Fibroblast of upper back skin (primary cell): ENCODE measurements at places on chromosomes 1 and 21.

DNA sequence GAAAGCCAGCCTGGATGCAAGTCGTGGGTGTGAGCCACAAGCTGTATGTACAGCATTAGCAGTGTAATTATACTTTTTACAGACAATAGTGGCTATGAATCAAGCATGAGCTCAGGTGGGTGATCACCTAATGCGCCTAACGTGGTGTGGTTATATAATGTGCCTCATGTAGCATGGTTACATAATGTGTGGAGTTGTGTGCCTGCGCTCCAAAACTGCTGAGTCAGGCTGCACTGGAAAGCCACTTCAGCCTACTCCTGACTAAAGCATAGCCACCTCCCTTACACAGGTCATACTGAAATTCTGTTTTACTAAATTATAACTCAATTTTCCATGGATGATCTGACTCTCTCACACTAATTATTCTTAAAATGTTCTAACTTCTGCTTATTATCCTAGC, 69.8 kb downstream of the KCNT2 start:
- DNase-seq = no peak

- no peak for DNase-seq
Measured at GRCh38 chr1:172084876-172085275, 243.6 kb downstream of the DNM3 start.

DNA sequence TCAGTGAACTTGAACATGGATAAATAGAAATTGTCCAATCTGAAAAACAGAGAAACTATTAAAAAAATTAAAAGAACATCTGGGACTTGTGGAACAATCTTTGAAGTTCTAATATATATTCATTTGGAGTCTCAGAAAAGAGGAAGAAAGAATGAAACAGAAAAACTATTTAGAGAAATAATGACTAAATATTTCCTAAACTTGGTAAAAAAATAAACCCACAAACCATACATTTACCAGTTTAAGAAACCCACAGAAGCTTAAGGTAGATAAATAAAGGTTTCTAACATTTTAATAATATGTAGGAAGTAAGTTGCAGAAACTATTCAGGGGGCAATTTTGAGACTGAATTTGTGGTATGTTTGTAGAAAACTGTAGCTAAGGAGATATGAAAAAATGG, 437.8 kb downstream of the PTBP2 start:
- DNase-seq = no peak

DNA sequence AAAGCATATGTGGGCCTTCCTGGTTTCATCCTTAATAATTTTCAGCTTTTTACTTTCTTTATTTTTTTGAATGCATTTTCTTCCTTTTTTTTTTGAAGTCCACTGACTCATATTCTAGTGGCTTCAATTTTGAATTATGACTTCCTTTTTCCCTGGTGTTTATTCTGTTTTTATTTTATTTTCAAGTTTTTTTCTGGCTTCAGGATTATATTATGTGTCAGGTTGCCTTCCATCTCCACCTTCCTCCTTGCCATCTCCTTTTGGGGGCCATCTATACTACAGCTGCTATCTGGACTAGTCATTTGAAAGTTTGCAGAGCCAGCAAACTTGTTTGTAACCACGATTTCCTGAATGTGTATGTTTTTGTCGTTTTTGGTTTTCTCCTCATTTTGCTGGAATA, 117.6 kb downstream of the LEPR start:
- no peak for DNase-seq

DNA sequence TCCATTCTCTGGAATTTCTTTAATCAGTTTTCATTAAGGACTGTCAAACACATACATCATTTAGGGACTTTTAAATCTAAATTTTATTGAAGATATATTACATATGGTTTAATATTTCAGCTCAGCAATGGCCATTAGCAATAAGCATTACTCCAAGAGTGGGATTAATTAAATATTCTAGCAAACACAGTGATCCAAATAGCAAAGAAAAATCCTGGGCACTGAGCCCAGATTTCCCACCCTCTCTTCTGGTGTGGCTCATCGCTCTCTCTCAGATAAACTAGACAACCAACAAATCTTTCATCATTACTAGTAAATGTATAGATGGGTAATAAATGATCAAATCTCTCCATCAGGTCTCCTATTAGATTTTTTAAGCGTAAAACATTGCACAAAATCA, 53.5 kb upstream of the FOXD3 start:
- no peak for DNase-seq

DNA sequence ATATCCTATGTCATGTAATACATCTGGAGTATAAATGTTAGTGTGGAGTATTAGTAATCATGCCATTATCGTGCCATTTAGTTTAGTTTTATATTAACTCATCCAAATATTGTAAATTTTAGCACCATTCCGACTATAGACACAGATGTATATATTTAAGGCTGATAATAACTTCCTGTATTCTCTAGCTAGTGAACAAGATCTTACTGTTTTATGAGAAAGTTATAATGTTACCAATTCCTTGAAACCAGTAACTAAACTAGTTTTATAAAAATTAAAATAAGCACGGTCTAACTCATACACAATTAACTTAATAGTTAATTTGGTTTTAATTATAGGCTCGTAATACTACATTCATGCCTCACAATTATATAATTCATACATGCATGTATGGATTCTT, 808.6 kb downstream of the USP25 start:
- DNase-seq = no peak

DNA sequence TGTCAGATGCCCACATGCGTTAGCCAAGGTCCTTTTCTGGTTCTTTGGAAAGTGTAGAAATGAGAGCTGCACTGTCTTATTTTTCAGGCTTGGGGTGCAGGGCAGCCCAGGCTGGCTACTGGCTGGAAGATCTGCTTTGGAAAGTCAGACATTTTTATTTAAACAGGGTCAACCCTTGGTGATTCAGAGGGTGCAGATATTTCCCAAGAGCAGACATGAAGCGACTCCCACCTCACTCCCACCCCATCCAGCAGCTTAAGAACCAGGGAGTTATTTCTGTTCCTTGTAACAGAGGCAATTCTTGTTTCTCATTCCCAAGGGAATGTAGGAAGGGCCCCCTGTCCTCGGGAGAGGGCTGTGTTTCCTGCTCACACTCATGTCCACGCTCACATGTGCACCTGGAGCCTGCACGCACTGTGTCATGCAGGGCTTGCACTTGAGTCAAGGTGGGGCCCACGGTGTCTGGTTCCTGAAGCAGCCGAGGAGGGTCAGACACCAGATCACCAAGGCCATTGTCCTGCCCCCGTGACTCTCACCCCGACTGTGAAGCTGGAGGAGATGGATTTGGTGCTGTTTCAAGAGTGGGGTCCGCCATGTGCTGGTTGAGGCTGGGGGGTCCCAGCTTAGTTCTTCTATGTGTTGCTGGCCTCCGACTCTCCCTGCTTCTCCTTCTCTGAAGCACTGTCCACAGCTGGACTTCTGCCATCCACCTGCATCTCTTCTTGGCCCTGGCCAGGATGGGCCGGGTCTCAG, 992 bp downstream of the S100A7A start:
- DNase-seq = no peak

GRCh38 chr1:243831463-243831862, 18.6 kb downstream of the AKT3 start:
- DNase-seq = no peak

- DNase-seq = no peak
Measured at GRCh38 chr1:26827106-26827604, 667 bp downstream of the ZDHHC18 start.

DNA sequence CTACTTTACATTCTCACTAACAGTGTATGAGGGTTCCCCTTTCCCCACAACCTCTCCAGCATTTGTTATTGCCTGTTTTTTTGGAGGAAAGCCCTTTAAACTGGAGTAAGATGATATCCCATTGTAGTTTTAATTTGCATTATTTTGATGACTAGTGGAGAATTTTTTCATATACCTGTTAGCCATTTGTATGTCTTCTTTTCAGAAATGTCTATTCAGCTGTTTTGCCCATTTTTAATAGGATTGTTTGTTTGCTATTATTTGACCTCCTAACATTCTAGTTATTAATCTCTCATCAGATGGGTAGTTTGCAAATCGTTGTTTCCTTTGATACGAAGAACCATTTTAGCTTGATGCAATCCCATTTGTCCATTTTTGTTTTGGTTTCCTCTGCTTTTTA, 165.0 kb downstream of the GLUL start:
- DNase-seq = no peak

DNA sequence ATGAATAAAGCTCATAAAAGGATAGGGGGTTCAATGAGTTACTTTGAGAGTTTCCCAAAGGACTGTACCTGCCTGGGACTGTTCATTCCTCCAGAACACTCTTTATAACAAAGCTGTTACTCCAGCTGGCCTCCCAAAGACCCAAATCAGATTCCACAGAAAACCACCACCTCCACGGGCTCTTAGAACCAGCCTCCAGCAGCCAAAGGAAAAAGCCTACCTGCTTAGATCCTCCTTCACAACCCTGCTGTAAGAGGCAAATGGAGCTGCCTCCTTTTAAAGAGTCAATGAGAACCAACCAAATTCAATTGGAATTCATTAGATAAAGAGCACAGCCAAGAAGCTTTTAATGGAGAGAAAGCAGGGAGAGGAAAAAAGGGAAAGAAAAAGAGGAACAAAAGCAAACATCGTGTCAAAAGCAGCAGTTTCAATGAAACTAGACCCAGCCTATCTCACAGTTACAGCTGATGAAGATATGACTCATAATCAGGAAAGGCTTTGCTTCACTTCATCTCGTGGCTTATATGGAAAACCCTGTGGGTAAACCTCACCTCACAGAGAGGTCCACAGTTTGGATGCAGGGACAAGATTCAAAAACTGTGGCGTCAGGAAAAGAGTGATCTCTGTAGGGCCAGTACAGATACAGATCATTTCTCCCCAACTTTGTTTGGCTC, 27.8 kb upstream of the FMO4 start:
- peak; percentile 41 for DNase-seq

- peak; percentile 54 for DNase-seq
Measured at GRCh38 chr1:100921110-100921706, 25.3 kb downstream of the SLC30A7 start.

DNA sequence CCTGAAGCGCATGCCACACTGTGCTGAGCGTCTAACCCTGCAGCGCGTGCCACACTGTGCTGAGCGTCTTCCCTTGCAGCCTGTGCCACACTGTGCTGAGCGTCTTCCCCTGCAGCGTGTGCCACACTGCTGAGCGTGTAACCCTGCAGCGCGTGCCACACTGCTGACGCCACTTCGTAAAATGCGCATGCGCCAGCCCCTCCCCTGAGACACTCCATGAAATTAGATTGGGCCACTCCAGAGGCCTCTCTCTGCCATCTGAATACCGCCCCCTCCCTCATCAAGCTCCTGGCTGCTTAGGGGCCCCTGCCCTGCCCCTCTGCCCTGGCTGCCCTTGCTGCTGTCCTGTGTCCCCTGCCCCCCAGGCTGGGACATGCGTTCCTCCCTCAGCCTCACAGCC, 84.8 kb downstream of the POFUT2 start:
- peak; percentile 13 for DNase-seq

GRCh38 chr1:68378296-68379084, 71.3 kb downstream of the RPE65 start:
- DNase-seq = peak; percentile 40

DNA sequence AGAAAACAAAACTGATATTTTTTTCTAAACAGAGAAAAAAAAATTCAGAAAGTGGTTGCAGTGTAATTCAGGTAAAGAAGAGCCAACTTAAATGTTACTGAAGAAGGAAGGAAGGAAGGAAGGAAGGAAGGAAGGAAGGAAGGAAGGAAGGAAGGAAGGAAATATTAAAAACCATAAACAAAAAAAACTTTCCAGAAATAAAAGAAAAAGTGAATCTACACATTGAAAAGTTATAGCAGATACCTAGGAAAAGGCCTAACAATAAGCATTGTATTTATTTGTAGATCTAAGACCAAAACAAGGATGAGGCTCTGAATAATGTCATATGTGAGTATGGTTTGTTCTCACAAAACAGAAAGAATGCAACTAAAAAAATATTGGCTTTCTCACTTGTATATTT, 345.4 kb upstream of the NR5A2 start:
- no peak for DNase-seq

DNA sequence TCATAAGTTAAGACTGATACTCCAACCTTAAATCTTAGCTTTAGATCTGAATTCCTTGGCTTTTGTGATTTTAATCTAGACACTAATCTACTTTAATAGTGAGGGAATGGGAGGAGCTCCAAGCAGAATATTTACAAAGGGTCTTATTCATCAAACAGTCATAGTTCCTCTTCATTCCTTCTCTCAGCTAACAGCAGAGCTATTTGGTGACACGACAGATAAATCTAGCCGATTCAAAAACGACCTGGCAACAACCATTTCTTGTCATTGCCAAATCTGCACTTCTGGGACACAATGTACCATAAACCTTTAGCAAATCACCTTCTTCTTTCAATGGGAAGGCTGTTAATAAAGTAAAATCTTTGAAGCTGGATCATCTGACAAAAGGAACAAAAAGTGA, 52.8 kb upstream of the FOXD3 start:
- no peak for DNase-seq

DNA sequence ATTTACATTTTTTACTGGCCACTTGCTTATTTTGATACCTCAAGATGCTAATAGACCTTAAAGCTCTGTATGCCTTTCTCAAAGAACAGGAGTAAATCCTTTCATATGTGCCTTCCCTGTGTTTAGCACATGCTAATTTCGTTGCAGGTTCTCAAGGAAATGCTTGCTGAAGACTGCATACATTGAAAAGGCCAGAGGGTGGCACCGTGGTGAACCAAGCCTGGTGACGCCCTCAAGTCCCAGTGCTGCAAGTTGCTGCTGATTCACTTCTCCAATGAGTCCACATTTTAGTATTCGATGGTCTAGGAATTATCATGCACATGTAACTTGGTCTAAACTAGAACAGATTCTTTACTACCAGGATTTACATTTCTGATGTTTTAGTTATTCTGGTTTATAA, 94.1 kb downstream of the CLDN17 start:
- peak; percentile 12 for DNase-seq
